Osteocyte (in vitro differentiated cells): ENCODE measurements at places on chromosomes 2 and 18.
A peak's percentile ranks its signal among the peaks of the same experiment; 100 is the strongest.

- H3K4me1 ChIP-seq, result no peaks in the 10 kb centered on the region
- no peaks in the 10 kb centered on the region for H3K27me3 ChIP-seq
- H3K27ac ChIP-seq, result no peak overlapping the region
These were observed 57.0 kb upstream of the FAM237A start for GRCh38 chr2:206585335-206585734.

GRCh38 chr2:133142087-133142486 is 426.2 kb downstream of the NCKAP5 start:
- H3K27me3 ChIP-seq, result no peaks in the 10 kb centered on the region
- no peaks in the 10 kb centered on the region for H3K36me3 ChIP-seq
- no peak overlapping the region for H3K27ac ChIP-seq
- H3K4me3 ChIP-seq, result no peak overlapping the region
- no peak for DNase-seq
- no peaks in the 10 kb centered on the region for H3K4me1 ChIP-seq

GRCh38 chr2:200747668-200748618 is 63.8 kb upstream of the BZW1 start:
- no peak overlapping the region for H3K4me3 ChIP-seq
- no peaks in the 10 kb centered on the region for H3K27me3 ChIP-seq
- no peak for DNase-seq
- H3K27ac ChIP-seq, result no peak overlapping the region

DNA sequence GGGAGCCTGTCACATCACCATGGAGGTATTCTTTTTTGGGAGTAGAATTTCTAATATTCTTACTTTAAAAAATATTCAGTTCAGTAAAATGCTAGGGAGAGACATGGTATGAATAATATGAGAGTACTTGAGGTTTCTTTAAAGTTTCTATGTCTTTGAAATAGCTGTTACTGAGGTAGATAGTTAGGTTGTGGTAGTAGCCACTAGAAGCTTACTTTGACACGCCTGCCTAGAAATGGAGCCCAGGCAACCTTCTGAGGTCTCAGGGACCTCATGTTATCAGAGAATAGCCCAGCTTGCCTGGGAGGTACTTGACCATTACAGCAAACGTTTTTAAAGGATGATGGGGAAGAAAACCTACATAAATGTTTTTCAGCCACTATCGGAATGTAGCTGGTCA is 131.2 kb downstream of the AGPS start:
- H3K27ac ChIP-seq, result no peak overlapping the region
- peaks cover 4% of the 10 kb centered on the region for H3K36me3 ChIP-seq
- H3K4me3 ChIP-seq, result no peak overlapping the region

GRCh38 chr2:43792653-43793052 is 18.8 kb downstream of the DYNC2LI1 start:
- H3K27ac ChIP-seq, result no peak overlapping the region
- H3K27me3 ChIP-seq, result no peaks in the 10 kb centered on the region
- no peak for DNase-seq
- no peak overlapping the region for H3K4me3 ChIP-seq

GRCh38 chr2:233819884-233820773 is 34.2 kb downstream of the HJURP start:
- DNase-seq, result no peak

DNA sequence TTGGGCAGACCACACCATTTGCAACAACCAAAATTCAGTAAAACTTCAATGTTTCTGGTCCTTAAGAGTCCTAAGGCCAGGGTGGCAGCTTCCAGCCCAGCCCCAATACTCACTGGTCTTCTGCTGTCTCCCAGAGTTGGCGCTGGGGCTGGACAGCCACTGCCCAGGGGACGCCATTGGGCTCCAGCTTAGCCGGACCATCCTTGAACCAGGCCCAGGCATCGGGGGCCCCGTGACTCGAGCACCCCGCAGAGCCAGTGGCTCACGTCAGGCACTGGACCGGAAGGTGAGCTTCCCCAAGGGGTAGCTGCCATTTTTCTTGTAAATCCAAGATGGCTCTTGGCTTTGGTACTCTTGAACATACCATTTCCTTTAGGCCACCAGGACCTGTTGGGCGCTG is 21.8 kb downstream of the SNED1 start:
- H3K27ac ChIP-seq, result no peak overlapping the region
- H3K4me3 ChIP-seq, result no peak overlapping the region
- H3K36me3 ChIP-seq, result no peaks in the 10 kb centered on the region
- no peak for DNase-seq

DNA sequence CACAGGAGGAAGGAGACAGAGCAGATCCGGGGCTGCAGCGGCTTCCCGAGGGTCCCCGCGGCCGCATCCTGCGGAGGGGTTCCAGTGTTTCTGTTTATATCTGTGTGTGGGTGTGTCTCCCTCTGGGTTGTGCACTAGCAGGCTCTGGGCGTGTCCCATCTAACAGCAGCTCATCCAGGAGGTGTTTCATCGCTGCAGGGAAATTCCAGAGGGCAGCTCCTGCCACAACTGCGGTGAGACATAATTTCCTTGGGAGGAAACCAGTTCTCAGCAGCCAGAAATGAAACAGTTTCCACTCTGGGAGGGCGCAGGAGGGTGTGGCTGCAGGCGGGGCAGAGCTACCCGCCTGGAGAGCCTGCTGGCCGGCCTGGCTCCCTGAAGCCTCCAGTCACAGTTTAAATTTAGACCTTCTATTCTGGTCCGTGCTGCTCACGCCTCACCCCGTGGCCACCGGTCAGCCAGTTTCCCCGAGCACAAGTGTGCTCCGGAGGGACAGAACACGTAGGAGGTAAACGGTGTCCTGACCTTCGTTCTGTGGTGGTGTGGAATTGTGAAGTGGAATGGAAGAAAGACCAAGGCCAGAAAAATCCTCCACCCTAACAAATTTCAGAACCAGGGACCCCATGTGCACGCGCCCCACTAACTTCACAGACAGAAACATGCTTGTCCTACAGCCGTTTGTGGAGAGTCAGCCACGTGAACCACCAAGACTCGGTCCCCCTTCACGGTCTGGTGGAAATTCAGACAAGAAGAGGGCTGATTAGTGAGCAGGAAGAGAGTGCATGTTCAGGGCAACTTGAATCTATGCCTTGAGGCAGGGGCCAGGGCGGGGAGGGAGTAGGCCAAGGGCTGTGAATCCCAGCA is 50.2 kb downstream of the TEX44 start:
- peak overlapping the region; percentile 99 for H3K27ac ChIP-seq
- peak; percentile 95 for DNase-seq
- H3K4me3 ChIP-seq, result peak overlapping the region; percentile 64
- peaks cover 38% of the 10 kb centered on the region for H3K4me1 ChIP-seq

- no peaks in the 10 kb centered on the region for H3K27me3 ChIP-seq
- DNase-seq, result no peak
- no peak overlapping the region for H3K4me3 ChIP-seq
- no peak overlapping the region for H3K27ac ChIP-seq
These were observed 73.2 kb upstream of the GPC1 start for GRCh38 chr2:240362216-240362755.

DNA sequence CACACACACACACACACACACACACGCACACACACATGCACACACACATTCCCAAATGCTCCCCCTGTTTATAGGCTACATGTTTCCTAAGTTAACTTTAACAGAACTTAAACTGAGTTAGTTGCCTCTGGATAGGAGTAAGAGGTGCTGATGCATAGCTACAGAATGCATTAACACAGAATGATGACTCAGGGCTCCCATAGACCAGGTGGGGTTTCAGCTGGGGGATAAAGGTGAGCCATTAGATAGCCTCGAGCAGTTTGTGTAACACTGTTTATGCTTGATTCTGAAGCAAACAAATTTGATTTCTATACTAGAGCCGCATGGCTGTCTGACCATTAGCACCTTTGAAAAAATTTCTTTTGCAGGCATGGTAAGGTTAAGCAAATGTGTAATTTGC is 741.0 kb downstream of the PLCL1 start:
- DNase-seq, result no peak
- peaks cover 2% of the 10 kb centered on the region for H3K27me3 ChIP-seq
- no peaks in the 10 kb centered on the region for H3K4me1 ChIP-seq
- H3K27ac ChIP-seq, result no peak overlapping the region
- no peaks in the 10 kb centered on the region for H3K36me3 ChIP-seq
- H3K4me3 ChIP-seq, result no peak overlapping the region

DNA sequence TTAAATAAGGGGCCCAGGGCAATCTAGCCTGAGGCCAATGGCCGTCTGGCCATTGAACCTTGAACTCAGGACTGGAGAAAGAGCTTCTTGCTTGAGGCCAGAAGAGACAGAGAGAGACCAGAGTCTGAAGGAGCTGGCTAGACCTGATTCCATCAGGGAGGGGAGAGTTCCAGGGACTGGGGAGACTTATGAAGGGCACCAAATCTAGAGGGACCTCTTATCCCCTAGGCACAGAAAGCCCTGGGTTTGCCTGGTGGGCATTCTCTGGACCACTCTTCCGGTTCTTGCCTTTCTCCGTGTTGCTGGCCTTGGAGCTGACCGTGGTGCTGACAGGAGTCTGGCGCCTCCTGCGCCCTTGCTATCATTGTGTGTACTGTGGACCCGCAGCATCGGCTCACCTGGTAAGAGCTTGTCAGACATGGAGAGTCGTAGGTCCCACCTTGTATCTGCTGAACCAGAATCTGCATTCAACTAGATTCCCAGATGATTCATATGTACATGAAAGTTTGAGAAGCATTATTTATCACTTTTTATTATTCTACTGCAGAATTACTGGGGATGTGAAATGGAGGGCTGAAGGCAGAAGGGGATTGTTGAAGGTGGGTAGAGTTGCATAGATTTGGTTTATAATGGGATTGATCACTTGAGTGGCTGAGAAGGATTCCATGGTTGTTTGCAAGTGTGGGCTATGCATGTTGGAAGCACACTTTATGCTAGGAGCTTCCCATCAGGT is 4.3 kb upstream of the TRPM8 start:
- DNase-seq, result no peak
- H3K27ac ChIP-seq, result no peak overlapping the region
- peaks cover 41% of the 10 kb centered on the region for H3K27me3 ChIP-seq
- no peaks in the 10 kb centered on the region for H3K4me1 ChIP-seq
- H3K4me3 ChIP-seq, result no peak overlapping the region
- H3K36me3 ChIP-seq, result no peaks in the 10 kb centered on the region

GRCh38 chr18:50057009-50057408 is 137.9 kb downstream of the MYO5B start:
- no peak for DNase-seq
- no peaks in the 10 kb centered on the region for H3K4me1 ChIP-seq
- H3K27me3 ChIP-seq, result peaks cover 7% of the 10 kb centered on the region
- no peaks in the 10 kb centered on the region for H3K36me3 ChIP-seq
- H3K27ac ChIP-seq, result no peak overlapping the region

DNA sequence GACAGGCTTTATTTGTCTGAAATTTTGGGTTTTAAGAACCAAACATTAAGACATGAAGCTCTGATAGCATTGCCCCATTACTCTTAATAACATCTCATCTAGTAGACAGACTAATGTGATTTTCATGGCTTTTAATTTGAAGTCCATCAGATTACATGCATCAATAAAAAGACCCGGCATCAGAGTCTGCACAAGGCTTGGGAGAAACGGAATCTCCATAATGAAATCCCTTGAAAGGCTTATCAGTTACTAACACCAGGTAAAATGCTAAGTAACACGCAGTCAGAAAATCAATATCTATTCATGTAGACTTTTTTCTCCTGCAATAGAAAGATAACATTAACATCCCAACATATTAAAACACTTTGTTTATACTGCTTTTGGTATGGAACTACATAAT is 1485.2 kb upstream of the DDX18 start:
- no peak for DNase-seq
- H3K27me3 ChIP-seq, result no peaks in the 10 kb centered on the region

- H3K4me3 ChIP-seq, result no peak overlapping the region
- no peak overlapping the region for H3K27ac ChIP-seq
- DNase-seq, result no peak
- H3K36me3 ChIP-seq, result peaks cover 7% of the 10 kb centered on the region
- H3K4me1 ChIP-seq, result peaks cover 3% of the 10 kb centered on the region
These were observed 19.9 kb downstream of the FAM161A start for GRCh38 chr2:61833971-61834370.

DNA sequence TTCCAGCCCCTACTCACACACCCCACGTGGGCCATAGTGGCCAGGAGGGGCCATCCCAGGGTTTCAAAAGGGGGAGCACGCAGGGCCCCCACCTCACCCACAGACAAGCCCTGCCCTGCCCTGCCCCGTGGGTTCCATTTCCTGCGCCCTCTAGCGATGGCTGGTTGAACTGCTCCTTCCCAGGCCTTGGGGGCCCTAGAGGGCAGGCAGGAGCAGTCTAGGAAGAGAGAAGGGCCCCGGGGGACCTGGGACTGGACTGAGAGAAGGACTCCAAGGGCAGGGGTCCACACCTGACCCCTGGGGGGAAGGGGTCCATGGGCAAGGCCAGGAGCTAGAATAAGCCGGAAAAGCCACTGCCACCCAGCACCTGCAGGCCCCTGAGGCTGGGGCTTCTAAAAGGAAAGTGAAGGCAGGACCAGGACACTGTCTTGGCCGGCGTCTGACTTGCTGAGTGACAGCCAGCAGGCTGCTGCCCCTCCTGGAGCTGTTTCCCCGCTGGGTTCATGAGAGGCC is 10.1 kb downstream of the CYP26B1 start:
- DNase-seq, result no peak
- H3K4me3 ChIP-seq, result no peak overlapping the region
- H3K36me3 ChIP-seq, result no peaks in the 10 kb centered on the region
- H3K27me3 ChIP-seq, result no peaks in the 10 kb centered on the region

GRCh38 chr2:205811387-205811786 is 129.1 kb downstream of the NRP2 start:
- no peak overlapping the region for H3K4me3 ChIP-seq
- no peak overlapping the region for H3K27ac ChIP-seq
- no peak for DNase-seq
- H3K27me3 ChIP-seq, result peaks cover 42% of the 10 kb centered on the region
- no peaks in the 10 kb centered on the region for H3K4me1 ChIP-seq

DNA sequence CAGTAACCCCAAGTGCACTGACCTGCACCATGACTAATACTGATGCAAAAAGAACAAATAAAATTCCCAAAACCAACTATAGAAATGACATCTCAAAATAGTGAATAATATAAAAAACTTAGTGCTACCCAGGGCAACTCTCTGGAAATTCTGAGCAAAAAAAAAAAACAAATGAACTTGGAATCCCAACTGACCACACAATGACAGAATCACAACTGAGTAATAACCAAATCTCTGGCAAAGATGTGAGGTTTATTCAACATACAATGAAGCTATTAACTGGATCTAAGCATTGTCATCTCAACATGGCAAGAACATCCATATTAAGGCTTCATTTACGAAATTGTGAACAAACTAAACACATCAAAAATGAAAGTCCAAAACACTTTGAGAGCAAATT is 22.7 kb downstream of the EXOC6B start:
- DNase-seq, result no peak
- no peaks in the 10 kb centered on the region for H3K27me3 ChIP-seq
- peaks cover 5% of the 10 kb centered on the region for H3K4me1 ChIP-seq
- H3K4me3 ChIP-seq, result no peak overlapping the region
